ENCODE measurements at places on chromosomes 3 and 15.

GRCh38 chr15:78055919-78056713, 21.4 kb downstream of the TBC1D2B start:
- no peak for DNase-seq

GRCh38 chr15:85525755-85526154, 145.4 kb downstream of the AKAP13 start:
- DNase-seq = no peak

GRCh38 chr3:135896613-135897012, 68.9 kb upstream of the PPP2R3A start:
- no peak for DNase-seq

DNA sequence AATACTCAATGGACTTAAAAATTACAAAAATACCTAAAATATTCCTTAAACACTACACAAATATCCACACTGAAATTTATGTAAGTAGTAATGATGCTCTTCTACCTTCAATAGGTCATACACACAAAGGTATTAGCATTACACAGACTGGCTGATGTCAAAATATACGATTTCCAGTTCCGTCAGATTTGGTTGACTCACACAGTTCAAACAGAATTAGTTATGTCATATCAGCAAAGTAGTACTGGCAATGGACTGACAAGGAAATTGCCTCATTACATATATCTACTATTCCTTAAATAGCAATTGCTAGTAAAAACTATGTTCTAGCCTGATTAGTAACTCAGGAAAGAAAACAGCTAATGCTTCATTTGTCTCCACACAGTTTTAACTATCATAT, 70.8 kb downstream of the ADAM10 start:
- DNase-seq = no peak

- no peak for DNase-seq
These were observed 25.0 kb upstream of the ACAP2 start for GRCh38 chr3:195467641-195468390.

- DNase-seq = no peak
These were observed 13.5 kb upstream of the GRAMD1C start for GRCh38 chr3:113825090-113825489.

DNA sequence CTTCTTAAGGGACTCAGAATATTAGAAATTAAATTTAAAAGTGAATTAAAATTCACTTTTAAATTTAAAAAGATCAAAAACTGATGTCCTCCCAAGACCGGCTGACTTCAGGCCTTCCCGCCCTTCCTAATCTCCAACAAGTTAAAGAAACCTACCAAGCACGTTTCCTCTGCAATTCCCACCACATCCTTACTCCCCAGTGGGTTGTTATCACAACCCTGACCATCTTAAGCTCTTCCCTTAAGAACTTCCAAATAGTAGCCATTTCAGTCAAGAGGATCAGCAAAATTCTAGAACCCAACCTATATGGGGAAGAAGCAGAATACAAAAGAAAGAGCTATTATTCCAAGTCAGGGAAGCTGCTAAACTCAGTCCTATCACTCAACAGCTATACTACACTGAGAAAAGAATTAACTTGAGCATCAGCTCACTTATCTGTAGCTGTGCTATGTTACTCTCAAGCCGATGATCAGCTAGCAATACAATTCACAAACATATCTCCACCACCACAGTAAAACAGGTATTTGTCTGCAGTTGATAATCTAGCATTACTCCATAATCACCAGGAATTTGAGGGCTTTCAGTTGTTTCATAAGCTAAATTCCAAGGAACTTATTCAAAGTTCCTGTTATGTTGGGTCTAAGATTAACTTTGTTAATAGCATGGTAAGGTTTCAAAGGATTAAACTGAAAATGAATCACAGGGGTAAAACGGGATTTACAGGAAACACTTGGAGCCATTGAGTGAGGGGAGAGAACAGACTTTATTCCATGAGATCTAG, 14.3 kb downstream of the ABCC5 start:
- DNase-seq = no peak

GRCh38 chr3:98022978-98023820, 11.9 kb downstream of the GABRR3 start:
- DNase-seq = peak; percentile 47

DNA sequence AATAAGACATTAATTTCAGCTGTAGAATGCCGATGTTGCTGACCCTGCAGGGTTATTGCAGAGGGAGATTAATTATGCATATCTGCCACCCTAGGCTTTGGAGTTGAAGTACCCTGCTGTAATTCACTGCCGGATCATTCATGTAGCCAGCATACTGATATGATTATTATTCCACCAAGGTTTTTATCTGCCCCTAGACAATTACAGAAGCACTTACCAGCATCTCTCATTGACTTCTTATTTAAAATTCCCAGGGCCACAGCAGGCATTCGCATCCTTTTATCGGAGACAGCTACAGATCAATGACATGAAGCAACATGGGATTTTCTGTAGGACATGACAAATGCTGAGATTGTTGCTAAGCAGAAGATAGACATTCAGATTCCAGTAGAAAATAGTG, 31.3 kb downstream of the IL1RAP start:
- DNase-seq = no peak

GRCh38 chr15:78620527-78621421, at the start of gene CHRNA3:
Gene CHRNA3, minus strand, starts transcription at chr15:78620996. Its CDS starts 202 bp downstream, at chr15:78620794.
- no peak for DNase-seq

DNA sequence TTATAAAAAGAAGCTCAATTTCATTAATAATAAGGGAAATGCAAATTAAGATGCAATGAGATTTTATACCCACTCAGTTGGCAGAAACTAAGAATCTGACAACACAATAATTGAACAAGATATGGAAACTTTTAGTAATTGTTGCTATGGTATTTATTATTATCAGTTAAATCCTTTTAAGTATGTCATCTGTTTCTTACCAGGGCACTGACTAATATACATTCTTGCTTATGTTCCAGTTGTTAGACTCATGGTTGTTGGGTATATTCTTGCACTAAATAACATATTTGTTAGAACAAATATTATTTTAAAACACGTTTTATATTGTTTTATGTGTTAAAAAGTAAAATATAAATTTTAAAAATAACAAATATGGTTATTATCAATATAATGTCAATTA, 690.3 kb downstream of the MECOM start:
- no peak for DNase-seq

- no peak for DNase-seq
These were observed 129.4 kb downstream of the MEX3B start for GRCh38 chr15:81916451-81916850.

DNA sequence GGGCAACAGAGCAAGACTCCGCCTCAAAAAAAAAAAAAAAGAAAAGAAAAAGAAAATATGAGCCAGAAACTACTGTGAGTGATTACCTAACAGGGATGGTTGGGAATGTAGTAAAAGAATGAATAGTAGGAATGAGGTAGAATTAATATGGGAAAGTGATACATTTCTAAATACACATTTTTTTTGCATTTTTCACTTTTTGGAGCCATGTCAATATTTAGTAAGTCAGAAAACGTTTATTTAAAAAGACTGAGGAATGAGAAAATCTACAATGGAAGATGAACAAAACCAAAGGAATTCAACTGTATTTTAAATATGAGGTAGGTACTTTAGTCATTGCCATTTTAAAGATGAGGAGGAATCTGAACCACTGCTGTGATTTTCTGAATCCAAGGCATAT, 817.2 kb upstream of the CADM2 start:
- DNase-seq = no peak

DNA sequence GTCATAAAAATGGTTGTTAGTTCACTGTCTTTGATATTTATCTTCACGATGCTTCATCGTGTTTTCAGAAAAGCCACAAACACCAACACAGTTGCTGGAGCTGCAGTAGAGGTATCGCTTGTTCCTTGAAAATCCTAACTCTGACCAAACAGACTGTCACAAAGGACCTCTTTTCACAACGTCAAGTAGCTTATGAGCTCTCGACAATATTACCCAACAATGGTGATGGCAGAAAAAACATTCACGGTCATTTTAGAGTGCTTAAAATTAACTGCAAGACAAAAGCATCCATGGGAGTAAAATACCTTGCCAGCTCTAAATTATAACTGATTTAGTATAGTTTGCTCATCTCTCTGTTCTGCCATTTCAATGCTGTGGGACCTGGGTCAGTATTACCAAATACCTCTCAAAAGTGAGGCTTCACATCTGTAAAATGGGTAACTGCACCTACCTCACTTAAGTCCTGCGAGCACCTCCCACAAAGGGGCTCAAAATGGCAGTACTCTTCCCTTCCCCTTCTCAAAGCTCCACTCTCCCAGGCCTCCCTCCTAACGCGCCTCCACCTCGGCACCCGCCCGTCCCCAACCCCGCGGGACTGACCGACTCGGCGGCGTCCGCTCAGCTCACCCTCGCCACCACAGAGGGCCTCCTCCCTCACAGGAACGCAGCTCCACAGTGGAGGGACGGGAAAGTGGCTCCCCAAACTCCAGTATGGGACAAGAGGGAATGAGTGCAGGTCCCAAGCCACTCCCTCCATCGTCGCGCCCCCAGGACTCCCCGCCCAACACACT, 546 bp downstream of the TRIM59 start:
- peak; percentile 25 for DNase-seq

- no peak for DNase-seq
These were observed 75.2 kb downstream of the NEO1 start for GRCh38 chr15:73127302-73127936.

DNA sequence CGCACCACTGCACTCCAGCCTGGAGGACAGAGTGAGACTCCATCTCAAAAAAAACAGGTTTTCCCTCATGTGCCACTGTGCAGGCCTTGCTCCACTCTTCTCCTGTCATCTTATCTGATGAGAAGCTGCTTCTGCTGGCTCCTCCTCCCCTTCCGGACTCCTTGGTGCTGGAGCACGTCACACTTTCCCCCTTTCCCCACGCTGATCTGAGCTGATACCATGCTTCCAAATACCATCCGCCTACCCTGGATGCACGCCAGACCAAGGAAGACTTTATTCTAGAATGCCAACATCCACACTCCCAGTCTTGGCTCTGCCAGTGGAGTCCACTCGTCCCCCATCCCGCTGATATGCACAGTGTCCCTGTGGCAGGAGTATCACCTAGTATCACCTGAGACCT, 31.3 kb downstream of the HOMER2 start:
- DNase-seq = no peak

DNA sequence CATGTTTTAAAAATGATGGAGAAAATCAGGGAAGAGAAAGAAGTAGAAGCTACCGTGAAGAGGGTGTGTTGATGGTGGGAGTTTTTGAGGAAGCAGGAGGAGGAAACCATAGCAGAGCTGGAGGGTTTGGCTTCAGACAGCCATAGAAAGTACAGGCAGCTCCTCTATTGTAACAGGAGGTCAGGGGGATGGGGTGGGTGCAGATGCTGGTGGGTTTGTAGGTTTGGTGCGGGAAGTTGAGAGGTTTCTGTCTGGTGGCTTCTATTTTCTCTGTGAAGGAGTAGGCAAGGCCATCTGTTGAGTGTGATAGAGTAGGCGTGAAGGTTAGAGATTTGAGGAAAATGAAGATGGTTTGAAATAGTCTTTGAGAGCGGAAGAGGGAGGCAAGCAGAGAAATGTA, 97.7 kb upstream of the TBC1D5 start:
- no peak for DNase-seq

GRCh38 chr3:127822682-127823425, 539 bp upstream of the MGLL start:
- no peak for DNase-seq

DNA sequence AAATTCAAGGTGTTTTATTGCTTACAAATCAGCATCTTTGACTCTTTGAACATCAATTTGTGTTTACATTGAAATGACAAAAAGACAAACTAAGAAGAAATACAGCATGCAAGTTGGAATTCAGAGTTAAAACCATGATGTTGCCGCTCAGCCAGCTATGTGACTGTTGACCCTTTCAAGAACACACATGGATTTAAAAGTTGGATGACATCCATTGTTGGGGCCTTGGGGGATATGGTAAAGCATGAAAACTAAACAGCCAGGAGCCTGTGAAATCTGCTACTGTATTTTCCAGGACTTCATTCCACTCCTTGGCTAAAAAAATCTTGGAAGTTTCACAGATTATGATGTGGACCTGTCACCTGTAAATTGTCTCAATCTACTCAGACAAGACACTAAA, 4.6 kb downstream of the P2RY1 start:
- no peak for DNase-seq

DNA sequence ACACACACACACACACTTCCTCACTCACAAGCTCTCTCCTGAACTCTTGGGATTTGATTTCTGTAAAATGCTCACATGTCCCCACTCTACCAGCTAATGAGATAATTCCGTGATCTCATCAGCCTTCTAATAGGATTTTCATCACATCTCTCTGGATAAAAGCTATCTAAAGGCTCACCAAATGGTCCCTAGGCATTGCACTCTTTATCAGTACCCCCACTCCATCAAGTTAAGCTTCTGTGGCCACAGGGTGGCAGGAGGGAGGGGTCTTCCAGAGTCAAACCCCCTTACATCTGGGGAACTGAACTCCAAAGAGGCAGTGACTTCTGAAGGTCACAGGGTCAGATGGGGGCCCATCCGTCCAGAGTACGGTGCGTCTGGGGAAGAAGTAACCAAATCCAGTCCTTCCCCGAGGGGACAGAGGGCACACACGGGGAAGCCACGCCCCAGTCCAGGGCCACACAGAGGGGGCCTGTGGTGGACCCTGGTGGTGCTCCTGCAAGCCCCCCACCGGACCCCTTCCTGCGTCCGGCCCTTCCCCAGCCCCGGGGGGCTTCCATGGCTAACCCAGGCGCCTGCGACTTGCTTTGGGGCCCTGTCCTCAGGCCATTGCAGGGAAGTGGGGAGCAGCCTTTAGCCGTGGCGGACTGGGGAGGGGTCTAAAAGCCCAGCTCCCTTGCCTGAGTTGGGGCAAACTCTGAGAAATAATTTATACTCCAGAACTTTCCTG, 25.5 kb downstream of the CPN2 start:
- DNase-seq = no peak

- DNase-seq = no peak
These were observed 13.1 kb downstream of the PLA2G4F start for GRCh38 chr15:42143356-42143755.

DNA sequence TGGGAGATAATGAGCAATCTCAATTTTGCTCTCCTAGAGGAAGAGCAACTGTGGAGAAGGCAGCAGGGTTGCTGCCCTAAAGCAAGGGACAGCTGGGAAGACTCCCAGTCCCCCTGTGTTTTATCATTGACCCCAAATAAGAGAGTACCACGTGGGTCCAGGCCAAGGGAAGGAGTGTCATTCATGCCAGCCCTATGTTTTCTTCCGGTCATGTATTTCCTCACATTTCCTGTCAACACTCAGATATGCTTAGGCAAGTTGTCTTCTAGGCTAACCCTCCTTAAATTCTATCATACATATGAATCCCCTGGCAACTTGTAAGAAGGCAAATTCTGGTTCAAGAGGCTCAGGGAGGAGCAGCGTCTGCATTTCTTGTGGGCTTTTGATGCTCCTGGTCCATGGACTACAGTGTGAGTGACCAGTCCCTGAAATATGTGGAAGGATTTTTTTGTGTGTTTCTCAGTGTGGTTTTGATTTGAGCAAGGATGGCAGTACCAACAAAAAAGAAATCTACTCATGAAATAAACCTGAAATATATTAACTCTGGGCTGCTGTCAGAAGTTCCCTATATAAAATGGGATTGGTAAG, 31.9 kb upstream of the RPP14 start:
- no peak for DNase-seq
